ENCODE measurements at places on chromosomes 6 and 20. TPM values are rescaled to one million over a fixed set of nuclear protein-coding genes. Genes with fewer than 3 reads are reported as not detected.
A peak's percentile ranks its signal among the peaks of the same experiment; 100 is the strongest.

GRCh38 chr6:39367700-39368099 is 45.2 kb upstream of the KCNK16 start:
- no peak for DNase-seq

- no peak for DNase-seq
Observed at GRCh38 chr20:62989201-62989601, 17.6 kb downstream of the BHLHE23 start.

DNA sequence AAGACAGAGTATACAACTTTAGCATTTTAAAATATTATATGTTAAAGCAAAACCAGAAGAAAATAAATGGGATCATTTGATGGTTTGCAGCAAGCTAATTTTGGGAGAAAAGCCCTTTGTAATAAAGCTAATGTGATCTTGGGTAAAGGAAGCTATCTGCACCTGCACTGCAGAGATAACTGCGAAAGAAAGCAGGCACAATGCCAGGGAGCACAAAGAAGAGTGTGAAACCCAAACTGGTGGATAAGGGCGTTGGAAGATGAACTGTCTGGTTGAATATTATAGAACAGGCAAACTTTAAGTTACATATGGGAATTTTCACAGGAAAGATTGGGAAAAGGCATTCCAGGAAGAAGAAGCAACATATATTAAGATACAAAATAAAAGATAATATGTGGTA is 179.2 kb upstream of the KHDRBS2 start:
- no peak for DNase-seq

- DNase-seq, result no peak
Observed at GRCh38 chr6:137925141-137925698, 58.2 kb downstream of the TNFAIP3 start.

MCCD1 gene
- total RNA-seq, result not detected

DNA sequence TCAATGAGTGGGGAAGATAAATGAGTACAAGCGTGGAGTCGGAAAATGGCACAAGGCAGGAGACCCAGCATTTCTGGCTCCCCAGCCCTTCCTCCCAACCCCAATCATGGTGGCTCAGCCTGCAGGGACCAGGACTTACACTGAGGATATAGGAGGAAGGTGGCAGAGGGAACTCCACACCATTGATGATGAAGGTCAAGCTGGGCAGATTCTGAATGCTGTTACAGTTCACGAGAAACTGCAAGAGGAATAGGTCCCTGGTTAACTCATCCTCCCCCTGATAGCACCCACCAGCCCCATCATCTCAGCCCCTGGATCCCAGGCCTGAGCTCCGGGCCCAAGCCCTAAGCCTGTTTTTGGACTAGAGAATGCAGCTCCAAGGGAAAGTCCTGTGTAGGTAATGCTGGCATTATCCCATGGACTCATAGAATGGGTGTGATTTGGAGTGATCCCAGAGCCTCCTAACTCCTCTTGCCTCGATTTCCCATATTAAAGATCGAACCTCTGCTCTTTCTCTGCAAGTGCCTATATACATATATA is 2.3 kb upstream of the TFEB start:
- DNase-seq, result no peak

DNA sequence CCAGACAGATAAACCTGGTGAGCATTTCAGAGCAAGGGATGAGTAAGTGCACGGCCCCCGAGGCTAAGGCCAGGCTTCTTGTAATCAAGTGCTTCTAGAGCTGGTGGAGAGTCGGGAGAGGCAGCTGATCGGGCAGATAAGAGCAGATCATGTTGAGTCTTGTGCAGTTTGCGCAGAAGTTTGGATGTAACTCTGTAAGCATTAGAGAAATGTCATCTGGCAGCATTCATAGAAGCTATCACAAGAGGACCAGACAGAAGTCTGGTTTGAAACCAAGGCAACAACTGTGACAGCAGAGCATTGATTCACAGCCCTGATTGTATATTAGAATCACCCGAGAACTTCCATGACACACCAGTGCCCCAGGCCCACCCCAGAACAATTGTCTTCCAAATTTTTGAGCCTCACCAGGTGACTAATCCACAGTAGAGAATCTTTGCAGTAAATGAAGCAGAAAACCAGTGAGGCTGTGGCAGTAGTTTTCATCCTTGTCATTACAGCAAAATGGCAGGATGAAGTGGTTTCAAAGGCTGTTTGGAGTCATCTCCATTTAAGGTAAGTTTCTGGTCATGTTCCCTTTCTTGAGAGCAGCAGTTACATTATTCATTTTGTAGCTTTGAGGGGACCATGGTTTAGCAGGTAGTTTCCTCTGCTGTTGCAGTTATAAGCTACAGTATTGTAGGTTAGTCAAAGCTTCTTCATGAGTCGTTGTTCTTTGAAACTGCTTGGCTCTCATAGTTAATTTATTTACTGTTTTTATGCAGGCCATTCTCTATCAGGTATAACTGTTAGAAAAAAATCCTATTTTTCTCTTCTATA is 84.1 kb downstream of the RNF217 start:
- no peak for DNase-seq

DNA sequence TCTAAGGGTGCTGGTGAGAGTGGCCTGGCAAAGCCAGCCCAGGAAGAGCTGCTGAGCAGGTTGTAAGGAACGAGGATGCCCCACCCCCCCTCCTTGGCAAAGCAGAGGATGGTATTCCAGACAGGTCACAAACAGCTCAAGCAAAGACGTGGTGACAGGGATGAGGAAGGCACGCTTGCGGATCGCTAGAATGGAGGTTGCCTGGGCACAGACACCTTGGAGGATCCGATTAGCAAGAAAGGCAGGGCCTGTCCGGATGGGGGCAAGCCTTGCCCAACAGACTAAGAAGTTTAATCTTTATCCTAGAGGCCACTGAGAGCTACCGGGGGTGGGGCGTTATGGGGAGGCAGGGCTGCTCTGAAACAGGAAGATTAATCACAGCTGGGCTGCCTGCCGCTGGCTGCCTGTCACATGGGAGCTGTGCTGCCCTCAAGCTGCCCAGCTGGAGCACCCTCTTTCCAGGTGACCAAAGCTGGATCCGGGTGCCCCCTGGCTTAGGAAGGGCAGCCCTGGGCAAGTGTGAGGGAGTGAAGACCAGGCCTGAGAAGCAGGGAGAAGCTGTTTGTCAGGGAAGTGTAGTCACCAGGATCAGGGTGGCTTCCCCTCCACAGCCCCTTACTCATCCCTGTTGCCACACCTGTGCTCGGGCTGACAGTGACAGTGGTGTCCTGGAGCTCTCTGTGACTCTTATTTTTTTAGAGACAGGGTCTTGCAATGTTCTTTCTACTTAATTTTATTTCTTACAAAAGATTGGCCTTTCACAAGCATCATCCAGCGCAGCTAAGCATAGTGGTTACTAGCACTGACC is 9.1 kb upstream of the MAPK13 start:
- no peak for DNase-seq

ZC2HC1B gene
- not detected for total RNA-seq

BMP2 gene
- total RNA-seq, result 9.2 TPM

NOP56 gene
- total RNA-seq, result 256 TPM

DNA sequence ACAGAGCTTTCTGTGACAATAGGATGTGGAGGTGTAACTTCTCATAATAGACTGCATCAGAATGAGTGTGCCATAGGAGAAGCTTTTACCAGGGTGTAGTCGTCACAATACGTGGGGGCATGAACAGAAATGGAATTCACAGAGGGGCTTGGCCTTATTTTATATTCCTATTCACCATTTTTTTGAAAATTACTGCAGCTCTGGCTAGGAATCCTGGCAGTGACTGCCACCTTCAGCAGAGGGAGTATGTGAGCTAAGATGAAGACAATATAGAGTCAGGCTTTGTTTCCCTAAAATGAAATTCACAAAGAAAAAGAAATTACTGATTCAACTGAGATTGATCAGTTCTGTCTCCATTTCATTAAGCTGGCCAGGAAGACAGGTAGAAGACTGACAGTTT is 13.9 kb downstream of the TOMM6 start:
- DNase-seq, result no peak

DNA sequence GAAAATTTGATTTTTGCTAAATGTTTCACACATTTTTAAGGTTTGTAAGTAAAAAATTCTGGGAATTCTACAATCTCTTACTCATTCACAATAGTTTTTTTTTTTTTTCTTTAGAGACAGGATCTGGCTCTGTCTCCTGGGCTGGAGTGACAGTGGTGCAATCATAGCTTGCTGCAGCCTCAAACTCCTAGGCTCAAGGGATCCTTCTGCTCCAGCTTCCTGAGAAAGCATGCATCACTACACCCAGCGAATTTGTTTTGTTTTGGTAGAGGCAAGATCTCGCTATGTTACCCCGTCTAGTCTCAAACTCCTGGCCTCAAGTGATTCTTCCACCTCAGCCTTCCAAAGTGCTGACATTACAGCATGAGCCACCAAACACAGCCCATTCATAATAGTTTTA is 232.8 kb downstream of the GJA1 start:
- DNase-seq, result no peak

ENPP4 gene
- 5.7 TPM for total RNA-seq

DNA sequence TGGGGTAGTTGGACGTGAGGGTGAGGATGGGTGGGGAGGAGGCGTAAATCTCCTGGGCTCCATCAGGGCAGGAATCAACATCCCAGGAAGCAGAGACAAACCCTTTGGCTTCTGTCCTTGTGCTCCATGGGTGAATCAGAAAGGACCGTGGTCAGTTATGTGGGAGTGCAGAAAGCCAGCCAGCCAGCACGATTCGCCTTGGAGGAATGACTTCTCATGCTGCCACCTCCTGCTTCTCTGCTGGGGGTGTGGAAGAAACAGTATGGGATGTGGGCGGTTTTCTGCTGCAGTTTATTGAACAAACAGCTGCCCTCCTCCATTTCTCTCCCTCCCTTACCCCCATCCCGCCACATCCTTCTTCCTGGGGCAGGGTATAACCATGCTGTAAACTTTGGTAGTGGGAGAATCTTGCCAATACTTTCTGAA is 214.5 kb downstream of the SOX4 start:
- peak; percentile 82 for DNase-seq

- DNase-seq, result no peak
Observed at GRCh38 chr6:106530502-106530901, 98.8 kb downstream of the RTN4IP1 start.

DNA sequence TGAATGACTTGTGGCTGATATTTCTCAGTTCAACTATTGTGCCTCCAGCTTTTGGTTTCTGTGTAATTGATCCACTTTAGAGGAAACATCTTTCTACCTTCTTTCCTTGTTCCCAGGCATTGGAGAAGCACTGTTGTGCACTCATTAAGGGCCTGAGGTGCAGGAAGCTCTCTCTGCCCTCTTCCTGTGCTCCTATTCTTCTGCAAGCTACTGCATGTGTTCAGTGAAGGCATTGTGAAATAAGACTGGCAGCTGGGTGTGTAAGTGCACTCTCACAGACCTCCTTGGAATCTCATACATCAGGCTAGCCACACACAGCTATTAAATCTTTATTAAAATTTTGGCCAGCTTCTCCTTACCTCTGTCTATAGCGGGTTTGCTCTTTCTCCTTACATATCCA is 177.8 kb downstream of the OGFRL1 start:
- DNase-seq, result no peak

GRCh38 chr6:53910834-53911233 is 116.0 kb downstream of the LRRC1 start:
- no peak for DNase-seq

DNA sequence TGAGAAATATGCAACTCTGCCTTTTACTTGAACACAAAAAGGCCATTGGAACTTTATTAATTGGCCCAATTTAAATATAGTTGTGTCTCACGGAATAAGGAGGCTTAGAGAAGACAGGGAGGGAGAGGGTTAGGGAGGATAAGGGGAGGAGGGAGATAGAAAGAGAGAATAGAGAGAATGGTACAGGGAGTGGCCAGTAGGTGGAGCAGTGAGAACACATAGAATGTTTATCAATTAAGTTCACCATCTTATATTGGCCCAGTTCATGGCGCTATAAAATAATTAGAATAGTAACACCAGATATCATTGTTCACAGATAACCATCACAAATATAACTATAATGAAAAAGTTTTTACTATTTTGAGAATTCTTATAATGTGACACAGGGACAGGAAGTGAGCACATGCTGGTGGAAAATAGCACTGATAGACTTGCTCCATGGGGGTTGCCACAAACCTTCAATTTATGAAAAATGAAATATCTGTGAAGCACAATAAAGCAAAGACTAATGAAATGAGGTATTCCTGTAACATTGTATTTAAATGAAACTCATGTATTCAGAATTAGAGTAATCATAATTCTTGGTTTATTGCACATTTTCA is 374.1 kb upstream of the MANEA start:
- peak; percentile 1 for DNase-seq

DNA sequence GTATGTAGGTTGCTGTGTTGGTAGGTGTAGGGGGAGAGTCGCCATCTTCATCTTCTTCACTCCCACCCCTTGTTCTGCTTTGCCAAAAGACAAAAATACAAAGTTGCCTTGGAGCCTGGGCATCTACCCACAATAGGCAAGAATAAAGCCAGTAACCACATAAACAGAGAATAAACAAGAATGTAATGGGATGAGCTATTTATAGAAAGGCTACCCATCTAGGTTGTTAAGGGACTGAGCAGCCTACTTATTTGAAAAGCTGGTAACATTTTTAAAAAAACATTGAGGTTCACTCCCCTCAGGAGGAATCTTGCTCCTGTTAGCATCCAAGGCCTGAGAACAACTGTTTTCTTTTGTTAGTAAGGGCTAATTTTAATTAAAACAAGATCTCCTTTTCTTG is 301.4 kb upstream of the STXBP5 start:
- no peak for DNase-seq

DNA sequence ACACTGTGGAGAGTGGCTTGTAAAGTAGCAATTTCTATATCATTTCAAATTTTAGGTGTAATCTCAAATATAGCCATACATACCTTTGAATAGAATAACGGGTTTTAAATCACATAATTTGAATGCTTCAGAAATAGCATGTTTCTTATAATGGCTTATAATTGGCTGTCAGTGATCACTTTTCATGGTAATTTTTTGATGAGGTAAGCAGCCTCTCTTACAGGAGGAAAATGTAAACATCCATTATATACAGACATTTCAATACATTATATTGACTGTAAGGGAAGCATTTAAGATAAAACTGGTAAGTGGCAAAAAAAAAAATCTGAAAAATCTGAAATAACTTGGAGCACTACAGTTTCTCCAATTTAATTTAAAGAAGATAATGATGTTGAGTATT is 67.8 kb upstream of the PHACTR2 start:
- DNase-seq, result no peak

DNA sequence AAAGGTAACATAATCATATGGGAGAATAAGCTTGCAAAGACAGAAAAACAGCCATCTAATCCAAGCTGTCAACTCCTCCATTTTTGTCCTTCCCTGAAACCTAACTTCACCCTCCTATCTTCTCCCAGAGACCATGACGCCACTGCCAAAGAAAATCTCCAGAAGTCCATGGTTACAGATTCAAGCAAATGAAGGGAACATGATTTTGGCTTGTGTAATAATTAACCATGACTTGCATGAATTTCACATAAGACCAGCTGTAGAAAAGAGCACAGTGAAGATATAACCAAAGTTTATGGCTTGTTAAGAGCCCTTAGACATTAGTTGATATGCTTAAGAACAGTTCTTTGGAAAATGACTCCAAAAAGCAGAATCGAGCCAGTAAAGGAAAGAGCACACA is 342.1 kb upstream of the NRSN1 start:
- no peak for DNase-seq

DNA sequence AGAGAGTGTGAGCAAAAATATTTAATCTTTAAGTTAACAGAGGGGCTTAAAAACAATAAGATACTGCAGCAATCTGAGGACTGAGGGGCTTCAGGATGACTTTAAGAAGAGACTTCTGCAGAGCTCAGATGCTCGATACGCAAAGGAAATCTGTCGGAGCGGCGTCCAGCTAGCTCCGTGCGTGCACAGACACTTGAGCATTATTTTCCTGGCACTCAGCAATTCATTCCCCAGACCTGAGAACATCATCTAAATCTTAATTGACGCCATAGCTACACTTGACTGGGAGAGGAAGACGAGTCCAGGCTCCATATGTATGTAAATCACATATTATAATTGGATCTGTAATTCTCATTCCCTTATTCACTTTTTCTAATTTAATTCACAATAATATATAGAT is 228.2 kb downstream of the SOD2 start:
- DNase-seq, result no peak

TRDN gene
- total RNA-seq, result not detected
